ENCODE measurements at places on chromosomes 3 and 15.

DNA sequence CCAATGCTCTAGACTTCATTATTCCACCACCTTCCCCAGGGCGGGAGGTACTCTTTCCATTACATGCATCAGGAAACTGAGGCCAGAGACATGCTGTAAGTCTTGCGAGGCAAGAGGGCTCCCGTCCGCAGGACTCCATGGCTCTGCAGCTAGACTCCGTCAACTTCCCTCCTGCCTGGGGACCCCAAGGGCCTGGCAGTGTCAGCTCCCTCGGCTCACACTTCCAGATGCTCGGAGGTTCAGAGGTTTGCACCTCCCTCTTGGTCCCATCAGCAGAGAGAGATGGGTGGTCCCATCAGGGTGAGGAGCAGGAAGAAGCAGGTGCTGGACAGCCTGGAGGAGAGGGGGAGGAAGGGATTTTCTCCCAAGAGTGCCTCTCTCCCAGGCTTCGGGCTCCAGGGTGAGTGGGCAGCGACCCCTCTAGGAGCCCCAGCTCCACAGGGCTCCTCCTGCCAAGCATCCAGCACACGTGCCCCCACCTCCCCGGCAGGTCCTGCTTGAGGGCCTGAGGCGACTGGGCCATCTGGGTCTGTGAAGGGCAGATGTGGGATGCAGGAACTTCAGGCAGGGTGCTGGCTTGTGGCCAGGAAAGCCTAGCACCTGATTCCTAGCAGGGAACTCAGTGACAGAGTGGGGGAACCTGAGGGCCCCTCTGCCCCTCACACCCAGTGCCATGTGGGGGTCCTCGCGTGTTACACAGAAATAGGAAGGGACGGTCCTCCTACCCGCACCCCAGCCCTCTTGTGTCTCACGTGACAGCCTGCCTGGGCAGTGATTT lies 9.3 kb downstream of the PAK6 start:
- DNase-seq = no peak

- DNase-seq = no peak
These were observed 8.1 kb upstream of the MAPK6 start for GRCh38 chr15:52010633-52011595.

- no peak for DNase-seq
These were observed 492.6 kb downstream of the GABRG3 start for GRCh38 chr15:27463525-27464088.

GRCh38 chr3:61627768-61628185 lies 66.4 kb downstream of the PTPRG start:
- no peak for DNase-seq

DNA sequence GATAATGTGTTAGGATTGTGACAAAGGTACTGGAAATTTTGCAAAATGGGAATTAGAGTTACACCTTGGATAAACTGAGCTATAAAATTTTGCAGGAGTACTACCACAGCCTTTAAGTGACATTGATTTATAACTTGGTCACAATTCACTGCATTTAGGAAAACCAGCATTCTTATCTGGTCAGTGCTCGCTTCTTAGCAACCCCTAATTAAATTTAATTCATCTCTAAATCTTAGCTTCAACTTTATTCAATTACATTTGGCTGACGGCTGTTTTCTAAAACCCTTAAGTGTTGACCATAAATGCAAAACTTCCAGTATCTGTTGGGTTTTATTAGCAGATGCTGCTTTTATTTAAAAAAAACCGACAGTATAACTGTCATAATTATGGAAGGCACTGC lies 31.3 kb downstream of the TFRC start:
- no peak for DNase-seq

GRCh38 chr3:171936191-171936841 lies 93.2 kb downstream of the TMEM212 start:
- DNase-seq = no peak

GRCh38 chr3:43473244-43473643 lies 148.6 kb downstream of the ANO10 start:
- DNase-seq = no peak

GRCh38 chr3:175111036-175111435 lies 251.9 kb downstream of the NAALADL2 start:
- DNase-seq = no peak

GRCh38 chr3:188573291-188573940 lies 419.5 kb downstream of the LPP start:
- DNase-seq = no peak

- DNase-seq = no peak
These were observed 37.7 kb downstream of the PLD1 start for GRCh38 chr3:171772427-171773056.

- no peak for DNase-seq
These were observed 167.5 kb downstream of the GOLGA6L4 start for GRCh38 chr15:84402856-84403608.

DNA sequence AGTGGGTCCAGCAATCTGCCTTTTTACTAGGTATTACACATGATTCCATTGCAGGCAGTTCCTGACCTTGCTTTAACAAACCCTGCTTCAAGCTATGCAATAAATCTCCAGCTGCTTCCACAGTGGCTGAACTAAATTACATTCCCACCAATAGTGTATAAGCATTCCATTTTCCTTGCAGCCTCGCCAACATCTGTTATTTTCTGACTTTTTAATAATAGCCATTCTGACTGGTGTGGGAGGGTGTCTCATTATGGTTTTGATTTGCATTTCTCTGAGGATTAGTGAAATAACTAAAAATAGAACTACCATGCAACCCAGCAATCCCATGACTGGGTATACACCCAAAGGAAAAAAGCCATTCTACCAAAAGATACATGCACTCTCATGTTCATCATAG lies 36.4 kb upstream of the DNAJC13 start:
- DNase-seq = no peak

DNA sequence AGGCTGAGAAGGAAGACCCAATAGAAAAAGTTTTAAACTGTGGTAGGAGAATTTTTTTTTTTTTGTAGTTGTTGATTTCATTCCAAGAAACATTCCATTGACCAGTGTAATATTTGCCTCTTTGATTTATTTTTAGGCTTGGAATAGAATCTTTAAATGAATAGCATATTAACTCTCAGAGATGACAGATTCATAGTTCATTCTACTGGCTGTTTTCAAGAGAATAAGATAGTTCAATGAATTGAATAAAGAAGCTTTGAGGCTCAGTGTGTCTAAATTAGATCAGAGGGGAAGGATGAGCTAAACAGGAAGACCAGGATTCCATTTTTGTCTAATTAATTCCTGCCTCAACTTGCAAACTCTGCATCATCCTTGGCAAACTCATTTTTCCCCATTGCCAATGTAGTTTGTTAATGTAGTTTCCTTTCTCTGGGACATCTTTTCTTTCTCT lies 98.4 kb downstream of the NAALADL2 start:
- DNase-seq = no peak

DNA sequence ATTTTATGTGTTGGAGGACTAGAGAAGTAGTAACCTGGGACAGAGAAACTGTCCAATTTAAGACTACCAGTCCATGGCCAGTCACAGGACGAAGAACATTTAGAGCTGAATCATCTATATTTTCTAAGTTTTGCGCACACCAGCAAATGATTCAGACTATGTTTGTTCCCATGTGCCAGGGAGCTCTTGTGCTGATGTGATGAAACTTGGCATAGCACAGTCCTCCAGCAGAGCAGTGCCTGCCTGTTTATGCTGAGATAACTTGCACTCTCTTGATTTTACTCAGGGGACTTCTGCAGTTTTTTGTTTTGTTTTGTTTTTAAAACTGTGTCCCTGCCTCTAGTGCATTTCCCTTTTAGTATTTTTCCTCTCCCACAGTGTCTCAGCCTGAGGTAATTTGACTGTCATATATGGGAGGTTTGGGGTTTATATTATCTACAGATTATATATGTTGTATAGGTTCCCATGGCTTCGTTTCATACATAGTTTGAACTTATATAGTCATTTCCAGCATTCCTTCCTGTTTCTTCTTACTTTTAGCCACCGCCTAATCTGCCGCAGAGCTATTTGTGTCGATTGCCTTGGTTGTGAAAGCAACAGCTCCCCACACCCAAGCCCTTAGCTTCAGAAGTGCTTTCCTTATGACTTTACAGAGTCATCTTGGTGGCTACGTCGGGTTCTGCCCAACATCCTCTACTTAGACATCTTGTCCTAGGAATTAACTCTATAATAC lies 45.5 kb downstream of the PPM1L start:
- no peak for DNase-seq

GRCh38 chr3:139679220-139679775 lies 1.5 kb upstream of the NMNAT3 start:
- DNase-seq = no peak

- no peak for DNase-seq
These were observed 19.5 kb downstream of the ADAMTSL3 start for GRCh38 chr15:83673385-83673784.

DNA sequence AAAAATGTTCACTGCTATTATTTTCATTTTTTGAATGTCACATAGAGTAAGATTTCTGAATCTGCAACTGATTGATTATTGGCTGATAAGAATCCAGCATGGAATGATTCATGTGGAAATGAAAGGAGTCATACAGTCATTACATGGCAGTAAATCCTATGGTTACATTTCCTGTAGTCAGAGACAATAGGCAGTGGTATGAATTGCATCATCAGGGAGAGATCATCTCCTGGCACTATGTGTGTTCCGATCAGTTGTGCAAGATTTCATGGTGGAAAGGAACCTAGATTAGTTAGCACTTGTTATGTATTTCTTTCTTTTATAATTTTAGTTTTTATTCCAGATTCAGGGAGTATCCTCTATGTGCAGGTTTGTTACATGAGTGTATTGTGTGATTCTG lies 38.8 kb downstream of the SLC12A1 start:
- no peak for DNase-seq

DNA sequence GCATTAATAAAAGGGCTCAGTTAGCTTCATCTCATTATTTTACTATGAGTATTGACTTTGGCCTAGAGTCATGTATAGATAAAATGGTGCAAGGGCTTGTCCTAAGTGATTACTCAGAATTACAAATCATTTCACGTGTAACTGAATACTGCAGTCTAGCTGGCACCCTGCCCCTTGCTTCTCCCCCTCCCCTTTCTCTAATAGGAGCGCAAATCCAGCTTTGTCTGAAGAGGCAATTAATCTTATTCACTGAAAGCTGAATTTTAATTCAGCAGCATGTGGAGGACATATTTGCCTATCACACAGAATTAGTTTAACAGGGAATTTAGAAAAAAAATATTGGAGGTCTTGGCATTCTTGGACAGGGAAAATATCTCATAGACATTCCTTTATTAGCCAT lies 412.1 kb upstream of the DPH6 start:
- DNase-seq = no peak

DNA sequence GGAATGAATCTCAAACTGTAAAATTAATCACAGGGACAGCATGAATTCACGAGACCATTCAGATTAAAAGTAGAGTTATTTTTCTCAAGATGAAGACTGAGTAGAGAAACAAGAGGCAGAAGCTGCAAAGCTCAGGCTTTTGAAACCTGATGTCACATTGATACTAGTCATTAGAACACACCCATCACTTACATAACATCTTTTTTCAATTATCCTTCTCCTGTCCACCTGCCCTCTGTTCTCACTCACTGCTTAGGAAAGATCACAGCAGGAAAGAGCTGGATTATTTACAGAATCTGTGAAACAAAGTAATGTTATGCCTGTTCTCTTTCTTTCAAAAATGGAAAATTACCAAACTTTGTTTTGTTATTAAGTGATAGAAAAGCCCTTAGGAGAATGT lies 72.0 kb upstream of the CDAN1 start:
- DNase-seq = no peak

GRCh38 chr3:160065786-160066185 lies 77.2 kb downstream of the IL12A start:
- DNase-seq = no peak

DNA sequence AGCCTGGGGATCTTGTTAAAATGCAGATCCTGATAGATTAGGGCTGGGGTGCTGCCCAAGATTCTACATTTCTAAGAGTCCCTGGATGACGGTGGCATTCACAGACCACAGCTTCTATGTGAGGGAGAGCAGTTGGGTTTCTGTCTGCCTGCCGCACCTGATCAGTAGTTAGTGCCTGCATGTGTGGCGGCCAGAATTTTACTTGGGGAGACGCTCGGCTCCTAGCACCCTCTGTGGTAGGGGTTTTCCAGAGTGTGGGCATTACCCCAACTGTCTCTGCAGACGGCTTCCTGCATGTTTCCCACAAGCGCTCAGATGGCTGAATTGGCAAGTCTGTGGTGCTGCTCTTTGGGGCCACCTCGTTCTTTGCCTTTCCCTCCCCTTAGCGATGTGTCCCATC lies 8.3 kb downstream of the GHRL start:
- DNase-seq = peak; percentile 52

GRCh38 chr15:68635141-68635540 lies 56.3 kb downstream of the CORO2B start:
- DNase-seq = no peak

GRCh38 chr3:189262746-189263145 lies 91.0 kb downstream of the TPRG1 start:
- DNase-seq = no peak

GRCh38 chr3:141830508-141830907 lies 45.9 kb upstream of the ATP1B3 start:
- DNase-seq = no peak

GRCh38 chr15:65796610-65797078 lies 4.6 kb upstream of the DENND4A start:
- DNase-seq = no peak

DNA sequence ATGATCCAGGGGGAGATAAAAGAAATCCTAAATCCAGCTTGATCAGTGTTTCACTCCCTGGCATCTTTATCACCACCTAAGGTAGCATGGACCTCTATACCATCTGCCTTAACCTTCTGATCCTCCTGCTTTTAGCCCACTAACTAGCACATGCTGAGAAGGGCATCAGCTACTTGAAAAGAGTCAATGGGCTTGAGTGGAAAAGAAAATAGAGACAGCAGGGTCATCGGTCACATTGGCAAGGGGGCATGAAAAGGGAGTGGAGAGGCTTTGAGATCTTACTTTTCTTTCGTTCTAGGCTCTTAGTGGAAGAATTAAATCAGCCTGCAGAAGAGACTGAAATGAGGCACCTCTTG lies 239 bp upstream of the ZFYVE19 start:
- DNase-seq = no peak

DNA sequence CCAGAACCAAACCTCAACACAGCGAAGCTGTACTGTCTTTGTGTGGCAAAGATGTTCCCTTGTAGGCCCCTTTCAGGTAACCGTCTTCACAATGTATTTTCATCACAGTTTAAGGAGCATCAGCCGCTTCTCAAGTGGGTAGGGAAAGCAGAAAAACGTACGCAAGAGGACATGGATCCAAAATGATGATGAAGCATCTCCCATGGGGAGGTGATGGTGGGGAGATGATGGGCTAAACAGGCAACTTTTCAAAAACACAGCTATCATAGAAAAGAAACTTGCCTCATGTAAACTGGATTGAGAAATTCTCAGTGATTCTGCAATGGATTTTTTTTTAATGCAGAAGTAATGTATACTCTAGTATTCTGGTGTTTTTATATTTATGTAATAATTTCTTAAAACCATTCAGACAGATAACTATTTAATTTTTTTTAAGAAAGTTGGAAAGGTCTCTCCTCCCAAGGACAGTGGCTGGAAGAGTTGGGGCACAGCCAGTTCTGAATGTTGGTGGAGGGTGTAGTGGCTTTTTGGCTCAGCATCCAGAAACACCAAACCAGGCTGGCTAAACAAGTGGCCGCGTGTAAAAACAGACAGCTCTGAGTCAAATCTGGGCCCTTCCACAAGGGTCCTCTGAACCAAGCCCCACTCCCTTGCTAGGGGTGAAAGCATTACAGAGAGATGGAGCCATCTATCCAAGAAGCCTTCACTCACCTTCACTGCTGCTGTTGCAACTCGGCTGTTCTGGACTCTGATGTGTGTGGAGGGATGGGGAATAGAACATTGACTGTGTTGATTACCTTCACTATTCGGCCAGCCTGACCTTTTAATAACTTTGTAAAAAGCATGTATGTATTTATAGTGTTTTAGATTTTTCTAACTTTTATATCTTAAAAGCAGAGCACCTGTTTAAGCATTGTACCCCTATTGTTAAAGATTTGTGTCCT lies 60.0 kb downstream of the AAGAB start:
- no peak for DNase-seq

Data from T-helper 22 cell (primary cell).